ENCODE measurements at places on chromosomes 12 and 14.
A peak's percentile ranks its signal among the peaks of the same experiment; 100 is the strongest.

- DNase-seq = no peak
These were observed 274.0 kb downstream of the SLC15A4 start for GRCh38 chr12:128549601-128550218.

DNA sequence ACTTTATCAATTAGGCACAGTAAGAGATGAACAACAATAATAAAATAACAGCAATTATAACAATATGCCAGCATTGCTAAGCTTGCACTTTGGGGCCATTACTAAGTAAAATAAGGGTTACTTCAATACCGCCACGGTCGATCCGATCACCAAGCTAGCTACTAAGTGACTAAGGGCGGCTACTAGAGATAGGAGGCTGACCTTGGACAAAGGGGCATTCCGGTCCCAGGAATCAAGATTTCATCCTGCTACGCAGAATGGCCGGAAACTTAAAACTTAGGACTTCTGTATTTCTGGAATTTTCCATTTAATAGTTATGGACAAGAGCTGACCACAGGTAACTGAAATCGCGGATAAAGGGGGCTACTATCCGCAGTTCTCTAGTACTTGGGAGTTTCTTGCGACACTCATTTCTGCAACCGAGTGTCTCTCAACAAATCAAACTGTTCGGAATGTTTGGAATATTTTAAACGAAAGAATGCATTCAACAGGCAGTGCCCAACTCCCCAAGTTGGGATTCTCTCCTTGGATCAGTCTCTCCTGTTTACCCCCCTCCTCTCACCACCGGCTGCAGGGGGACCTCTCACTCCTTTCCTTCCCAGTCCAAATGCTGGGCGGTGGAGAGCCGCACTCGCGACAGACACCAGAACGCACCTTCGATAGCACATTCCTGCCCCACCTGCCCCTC lies 650 bp downstream of the HEBP1 start:
- no peak for DNase-seq

GRCh38 chr14:22379727-22380126 lies 209.3 kb downstream of the DAD1 start:
- no peak for DNase-seq

DNA sequence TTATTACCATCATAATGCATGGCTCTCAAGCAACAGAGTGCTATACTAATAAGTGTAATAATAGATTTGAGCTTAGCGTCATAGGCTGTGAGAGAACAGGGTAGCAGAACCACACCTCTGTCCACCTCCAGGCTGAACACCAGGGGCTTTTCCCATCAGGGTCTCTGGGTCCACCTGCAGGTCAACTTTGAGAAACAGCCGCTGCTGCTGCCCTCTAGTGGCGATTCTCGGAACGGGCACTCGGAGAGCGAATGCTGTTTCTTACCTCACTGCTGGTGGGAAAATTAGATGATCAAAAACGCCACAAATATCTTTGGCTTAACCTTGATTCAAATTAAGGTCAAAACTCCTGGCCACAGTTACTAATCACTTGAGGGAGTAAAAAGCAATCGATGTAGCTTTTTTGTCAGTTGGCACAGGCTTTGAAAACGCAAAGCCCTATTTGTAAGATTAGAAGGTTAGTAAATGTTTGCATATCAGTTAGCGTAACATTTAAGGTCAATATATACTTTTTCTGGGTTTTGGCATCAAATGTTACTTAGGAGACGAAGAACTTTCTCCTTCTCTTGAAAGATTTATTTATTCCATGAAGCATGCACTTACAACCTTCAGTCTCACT lies 127.9 kb upstream of the TMEM132D start:
- peak; percentile 23 for DNase-seq

DNA sequence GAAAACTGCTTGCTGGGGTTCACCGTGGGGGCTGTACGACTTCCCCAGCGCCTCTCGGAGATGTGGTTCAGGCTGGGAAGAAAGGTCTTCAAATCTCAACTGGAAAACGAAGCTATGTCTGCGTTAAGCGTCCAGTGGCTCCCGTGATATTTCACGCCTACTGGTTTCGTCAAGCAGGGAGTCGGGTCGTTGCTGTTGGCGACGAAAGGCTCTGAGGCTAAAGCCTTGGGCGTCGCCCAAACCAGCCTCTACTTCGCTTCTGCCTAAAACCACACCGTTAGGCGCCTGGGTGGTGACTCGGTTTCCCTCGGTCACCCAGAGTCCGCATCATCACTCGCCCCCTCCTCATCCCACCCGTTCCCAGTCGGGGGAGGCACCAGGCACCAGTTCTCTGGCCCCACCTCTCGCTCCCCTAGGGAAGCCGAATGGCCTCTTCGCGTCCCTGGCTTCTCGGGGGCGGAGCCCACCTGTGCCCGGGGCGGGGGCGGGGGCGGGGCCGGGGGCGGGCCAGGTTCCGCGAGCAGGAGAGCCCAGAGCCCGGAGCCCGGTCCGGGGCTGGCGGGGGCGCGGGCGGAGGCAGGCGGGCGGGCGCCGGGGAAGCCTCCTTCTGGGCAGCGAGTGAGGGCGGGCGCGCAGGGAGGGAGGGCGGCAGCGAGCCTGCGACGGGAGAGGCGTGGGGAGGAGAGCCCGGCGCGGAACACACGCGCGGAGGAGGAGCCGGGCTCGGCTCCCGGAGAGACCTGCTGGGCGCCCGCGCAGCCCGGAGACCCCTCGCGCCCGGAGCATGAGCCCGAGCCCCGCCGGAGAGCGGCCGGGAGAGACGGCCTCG lies at the start of gene B4GALNT3:
TSS of gene B4GALNT3 (plus strand) at position 510 of the 829 bp plus-strand sequence. CDS start 438 bp downstream, outside the sequence.
- DNase-seq = peak; percentile 28

- DNase-seq = no peak
These were observed 239.8 kb upstream of the FAR2 start for GRCh38 chr12:28909291-28909690.

DNA sequence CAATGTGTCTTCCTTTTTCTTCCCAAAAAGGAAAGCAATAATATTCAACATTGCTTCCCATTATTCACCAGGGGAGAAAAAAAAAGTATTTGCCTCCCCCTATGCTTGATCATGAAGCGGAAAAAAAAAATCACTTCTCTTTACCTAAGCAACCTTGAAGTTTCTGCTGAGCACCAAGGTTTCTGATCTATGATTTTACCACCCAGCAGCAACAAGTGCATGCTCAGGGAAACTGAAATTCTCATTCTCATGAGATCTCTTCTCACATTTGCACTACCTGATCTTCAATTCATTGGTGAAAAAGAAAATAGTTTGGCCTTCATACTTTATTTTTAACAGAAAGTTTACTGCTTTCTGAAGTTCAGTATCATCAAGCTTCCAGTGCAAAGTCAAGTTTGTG lies 125.8 kb downstream of the ARMH4 start:
- no peak for DNase-seq

- DNase-seq = no peak
These were observed 527 bp downstream of the CAMKK2 start for GRCh38 chr12:121295746-121296617.

DNA sequence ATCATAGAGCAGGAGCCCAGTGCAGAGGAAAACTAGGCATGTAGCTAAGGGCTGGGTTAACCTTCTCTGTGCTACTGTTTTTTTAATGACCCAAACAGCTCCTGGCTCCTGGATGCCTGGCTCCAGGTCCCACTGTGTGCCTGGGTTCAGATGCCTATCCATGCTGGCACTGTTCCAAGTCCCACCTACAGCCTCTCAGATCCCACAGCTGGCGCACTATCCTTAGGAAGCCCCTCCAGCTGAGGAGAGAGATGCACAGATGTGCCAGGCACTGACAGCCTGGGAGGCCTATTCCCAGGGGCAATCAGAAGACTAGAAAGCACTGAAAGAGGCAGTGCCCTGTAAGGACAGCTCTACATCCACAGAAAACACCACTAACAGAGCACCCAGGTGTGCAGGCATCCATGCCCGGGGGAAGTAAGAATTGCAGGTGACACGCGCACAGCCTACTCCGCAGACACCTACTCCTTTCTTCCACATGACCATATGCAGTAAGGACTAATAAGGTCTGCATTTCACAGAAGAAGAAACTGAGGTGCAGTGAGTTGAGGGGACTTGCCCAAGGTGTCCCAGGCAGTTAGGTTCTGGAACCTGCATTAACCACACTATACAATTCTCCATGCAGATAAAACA lies 51.2 kb downstream of the PITPNM2 start:
- DNase-seq = no peak

DNA sequence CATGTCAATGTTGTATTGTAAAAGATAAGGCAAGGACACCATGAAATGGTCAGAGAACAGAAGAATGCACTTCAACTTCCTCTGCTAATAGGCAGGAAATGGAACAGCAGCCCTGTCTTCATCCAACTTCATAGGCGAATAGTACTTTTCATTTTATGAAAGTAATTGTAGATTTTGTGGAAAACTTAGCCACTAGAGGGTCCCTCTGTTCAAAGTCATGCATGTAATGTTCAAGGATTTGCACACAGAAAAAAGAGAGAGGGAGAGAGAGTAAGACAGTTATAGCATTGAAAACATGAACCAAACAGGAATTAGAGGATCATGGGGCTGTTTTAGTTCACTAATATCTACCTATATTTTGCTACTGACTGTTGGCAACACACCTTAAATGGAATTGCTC lies 172.2 kb downstream of the FLRT2 start:
- no peak for DNase-seq

GRCh38 chr12:106343214-106343528 lies 14.4 kb upstream of the POLR3B start:
- no peak for DNase-seq

- DNase-seq = no peak
These were observed 83.3 kb upstream of the MED13L start for GRCh38 chr12:116360579-116361413.

GRCh38 chr12:12563290-12563928 lies 746 bp upstream of the DUSP16 start:
- DNase-seq = no peak
